ENCODE measurements at places on chromosomes 12 and 14.

GRCh38 chr14:93078870-93079269 is 36.9 kb downstream of the ITPK1 start:
- no peak for DNase-seq

GRCh38 chr12:113461666-113462065 is 10.0 kb downstream of the LHX5 start:
- no peak for DNase-seq

DNA sequence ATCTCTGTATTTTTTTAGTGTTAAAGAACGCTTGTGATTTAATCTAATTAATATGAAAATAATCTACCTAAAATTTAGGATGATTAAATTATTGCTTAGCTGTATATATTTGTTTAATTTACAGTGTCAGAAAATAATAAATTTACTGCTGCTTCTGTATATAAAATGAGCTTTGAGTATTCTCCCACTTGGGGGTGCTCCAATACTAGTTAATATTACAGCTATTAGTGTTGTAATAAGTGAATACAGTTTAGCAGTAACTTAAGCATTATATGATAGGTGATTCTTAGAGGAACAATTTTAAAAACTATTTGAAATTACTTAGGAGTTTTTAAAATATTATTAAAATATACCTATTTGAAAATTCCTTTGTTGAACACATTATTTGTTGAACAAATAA is 62.2 kb downstream of the PAPOLA start:
- DNase-seq = no peak

DNA sequence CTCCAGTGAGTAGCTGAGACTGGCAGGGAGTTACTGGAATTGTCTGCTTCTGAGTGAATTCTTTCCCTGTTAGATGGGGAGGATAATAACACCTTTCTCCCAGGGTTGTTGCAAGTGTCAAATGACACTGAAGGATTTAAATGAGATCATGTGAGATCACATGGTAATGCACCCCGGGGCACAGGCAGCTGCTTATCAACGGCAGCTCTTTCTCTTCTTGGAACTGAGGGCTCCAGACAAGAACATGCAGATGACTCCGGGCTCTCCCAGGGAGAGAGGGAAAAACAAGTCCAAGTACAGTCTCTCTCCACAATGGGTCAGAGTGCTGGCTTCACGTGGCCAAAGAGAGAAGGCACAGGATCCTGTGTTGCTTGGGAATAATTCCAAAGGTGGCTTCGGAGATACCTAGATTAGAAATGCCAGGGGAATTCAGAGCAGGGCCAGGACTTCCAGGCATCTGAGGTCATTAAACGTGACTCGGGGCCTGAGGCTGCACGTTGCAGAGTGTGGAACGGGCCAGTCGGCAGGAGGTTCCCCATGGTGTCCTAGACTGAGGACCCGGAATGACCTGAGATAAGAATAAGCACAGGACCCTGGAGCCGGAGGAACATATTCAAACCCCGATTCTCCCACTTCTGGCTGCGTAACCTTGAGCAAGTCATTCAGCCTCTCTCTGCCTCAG is 109.2 kb downstream of the PRMT8 start:
- DNase-seq = no peak

- DNase-seq = no peak
Measured at GRCh38 chr12:68375756-68376695, 43.9 kb upstream of the MDM1 start.

GRCh38 chr12:12171991-12172511 is 94.8 kb downstream of the LRP6 start:
- no peak for DNase-seq

DNA sequence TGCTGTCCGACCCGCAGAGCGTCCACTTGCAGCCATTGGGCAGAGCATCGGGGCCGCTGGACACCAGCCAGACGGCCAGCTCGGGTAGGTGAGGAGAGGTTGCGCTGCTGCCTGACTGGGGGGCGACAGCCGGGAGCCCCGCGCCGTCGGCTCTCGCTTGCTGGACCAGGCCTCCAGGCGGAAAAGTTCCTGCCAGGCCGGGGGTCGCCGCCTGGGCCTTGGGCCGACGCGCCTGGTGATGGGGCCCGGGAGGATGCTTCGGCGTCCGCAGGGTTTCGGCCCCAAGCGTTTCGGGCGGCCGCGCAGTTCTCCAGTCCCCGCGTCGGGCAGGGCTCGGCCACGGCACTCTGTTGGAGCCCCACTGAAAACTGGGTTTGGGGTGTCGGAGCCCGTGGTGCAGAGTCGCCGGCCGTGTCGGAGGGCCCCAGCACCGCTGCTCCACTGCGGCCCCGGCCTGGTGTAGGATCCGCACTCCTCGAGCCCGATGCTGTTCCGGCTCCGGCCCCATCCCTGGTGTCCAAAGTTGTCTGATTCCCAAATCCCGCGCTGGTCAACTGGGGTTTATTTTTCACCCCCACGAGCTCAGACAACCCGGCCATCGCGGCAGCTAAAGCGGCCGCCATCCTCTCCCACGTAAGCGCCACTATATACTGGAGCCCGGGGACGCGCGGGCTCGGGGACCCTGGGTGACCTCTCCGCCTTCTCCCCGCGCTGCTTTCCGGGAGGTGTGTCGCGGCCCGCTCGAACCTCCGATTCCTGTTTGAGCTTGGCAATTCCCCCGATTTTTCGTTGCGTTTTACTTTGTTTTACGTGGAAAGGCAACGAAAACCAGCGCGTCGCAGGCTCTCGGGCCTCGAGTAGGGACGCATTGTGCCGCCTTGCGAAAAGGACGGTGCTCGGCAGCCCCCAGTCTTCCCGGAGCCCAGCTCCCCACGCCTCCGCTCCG is 872 bp downstream of the VSX2 start:
- no peak for DNase-seq

DNA sequence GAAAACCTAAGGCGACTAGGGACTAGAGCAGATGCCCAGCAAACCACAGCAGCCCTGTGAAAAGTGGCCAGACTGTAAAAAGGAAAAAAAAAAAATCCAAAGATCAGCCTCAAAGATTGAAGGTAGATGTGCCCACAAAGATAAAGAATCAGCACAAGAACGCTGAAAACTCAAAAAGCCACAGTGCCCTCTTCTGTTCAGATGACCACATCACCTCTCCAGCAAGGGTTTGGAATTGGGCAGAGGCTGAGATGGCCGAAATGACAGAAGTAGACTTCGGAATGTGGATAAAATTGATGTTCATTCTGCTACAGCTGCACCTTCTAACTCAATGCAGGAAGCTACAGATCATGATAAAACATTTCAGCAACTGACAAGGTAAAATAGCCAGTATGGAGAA is 154.4 kb downstream of the GPHN start:
- DNase-seq = no peak

GRCh38 chr14:86673523-86673969 is 1143.6 kb downstream of the FLRT2 start:
- DNase-seq = no peak

GRCh38 chr14:81533212-81533535 is 479 bp downstream of the SEL1L start:
- DNase-seq = no peak

- no peak for DNase-seq
Measured at GRCh38 chr14:75675265-75675960, 14.4 kb downstream of the TTLL5 start.

DNA sequence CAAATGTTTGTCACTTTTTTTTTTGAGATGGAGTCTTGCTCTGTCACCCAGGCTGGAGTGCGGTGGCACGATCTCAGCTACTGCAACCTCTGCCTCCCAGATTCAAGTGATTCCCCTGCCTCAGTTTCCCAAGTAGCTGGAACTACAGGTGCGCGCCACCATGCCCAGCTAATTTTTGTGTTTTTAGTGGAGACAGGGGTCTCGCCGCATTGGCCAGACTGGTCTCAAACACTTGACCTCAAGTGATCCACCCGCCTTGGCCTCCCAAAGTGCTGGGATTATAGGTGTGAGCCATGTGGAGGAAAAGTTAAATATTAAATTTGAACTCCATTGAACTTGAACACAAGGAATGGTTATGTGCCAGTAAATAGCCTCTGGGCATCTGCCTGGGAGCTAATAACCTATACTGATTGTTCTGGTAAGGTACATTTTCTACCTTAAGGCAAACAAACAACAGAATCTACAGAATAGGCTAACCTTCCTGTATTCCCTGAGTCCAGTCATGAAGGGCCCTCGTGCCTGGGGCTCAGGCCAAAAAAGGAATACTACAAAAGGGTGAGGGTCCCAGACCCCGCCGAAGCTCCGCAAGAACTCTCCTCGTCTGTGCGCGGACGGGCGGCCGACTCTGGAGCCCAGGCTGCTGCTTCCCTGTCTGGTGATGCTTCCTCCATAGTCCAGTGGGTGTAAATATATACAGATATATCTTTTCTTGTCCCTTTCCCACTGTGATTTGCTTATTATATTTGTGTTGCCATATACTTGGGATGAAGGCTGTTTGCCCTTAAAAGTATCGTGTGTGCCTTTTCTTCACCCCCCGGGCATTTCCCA is 74.0 kb upstream of the EIF5 start:
- DNase-seq = no peak

Measured in activated T-cell treated with anti-CD3 and anti-CD28 coated beads for 4 hours (primary cell).